ENCODE measurements at places on chromosomes 1 and 21.

DNA sequence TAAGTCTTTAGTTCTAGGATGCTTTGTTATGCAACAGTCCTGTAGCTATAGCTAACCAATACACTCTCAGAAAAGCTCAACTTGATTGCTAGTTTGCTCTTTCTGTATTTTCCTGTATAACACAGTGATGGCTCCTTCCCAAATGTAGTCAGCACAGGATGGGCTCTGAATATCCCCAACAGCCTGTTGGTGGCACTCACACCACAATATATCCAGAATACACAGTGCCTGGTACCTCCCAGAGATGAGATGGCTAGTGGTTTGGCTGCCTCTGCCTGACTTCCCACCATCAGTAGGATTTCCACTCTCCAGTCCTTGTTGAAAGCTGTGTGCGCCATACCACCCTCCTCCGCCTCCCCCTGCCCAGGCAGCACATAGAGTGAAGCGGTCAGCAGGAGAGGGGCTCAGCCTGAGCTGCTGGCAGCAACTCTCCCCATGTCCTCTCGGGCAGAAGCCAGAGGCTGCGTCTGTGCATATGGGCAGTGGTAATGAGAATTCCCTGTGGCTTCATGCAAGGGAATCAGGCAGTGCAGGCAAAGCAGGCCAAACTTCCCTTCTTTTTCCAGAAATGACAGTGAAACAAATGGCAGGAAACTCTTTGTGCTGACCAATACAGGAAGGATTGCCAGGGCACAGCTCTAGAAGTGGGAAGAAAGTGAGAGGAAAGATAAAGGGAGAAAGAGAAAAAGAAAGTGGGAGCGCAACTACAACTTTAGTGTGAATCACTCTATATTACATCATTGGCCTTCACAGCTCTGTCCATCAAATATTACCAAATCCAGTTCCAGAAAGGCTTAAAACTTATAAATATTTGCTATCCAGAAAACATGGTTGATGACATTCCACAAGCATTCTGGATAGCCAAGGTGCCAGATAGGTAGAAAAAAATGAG lies 49.7 kb downstream of the LMX1A start:
- DNase-seq: no peak

- no peak for DNase-seq
Measured at GRCh38 chr1:67741121-67741520, 56.1 kb downstream of the GADD45A start.

- no peak for DNase-seq
Measured at GRCh38 chr1:27267153-27267552, 32.7 kb downstream of the WDTC1 start.

GRCh38 chr1:33186936-33187335 lies 5.1 kb upstream of the TRIM62 start:
- no peak for DNase-seq

DNA sequence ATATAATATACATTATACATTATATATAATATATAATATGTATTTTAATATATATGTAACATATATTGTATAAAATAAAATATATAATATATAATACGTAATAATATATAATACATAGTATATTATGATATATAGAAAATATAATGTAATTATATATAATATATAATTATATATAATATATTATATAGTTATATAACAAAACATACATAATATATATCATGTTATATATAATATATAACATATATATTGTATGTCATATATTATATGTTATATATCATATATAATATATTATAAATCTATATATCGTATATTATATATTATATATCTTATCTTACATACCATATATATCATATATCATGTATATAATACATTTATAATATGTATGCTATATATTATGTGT lies 248.2 kb upstream of the TPTE start:
- DNase-seq: no peak

- peak; percentile 50 for DNase-seq
Measured at GRCh38 chr1:155976062-155976912, 2.1 kb downstream of the ARHGEF2 start.

- no peak for DNase-seq
Measured at GRCh38 chr1:6014130-6014999, 22.1 kb upstream of the NPHP4 start.

DNA sequence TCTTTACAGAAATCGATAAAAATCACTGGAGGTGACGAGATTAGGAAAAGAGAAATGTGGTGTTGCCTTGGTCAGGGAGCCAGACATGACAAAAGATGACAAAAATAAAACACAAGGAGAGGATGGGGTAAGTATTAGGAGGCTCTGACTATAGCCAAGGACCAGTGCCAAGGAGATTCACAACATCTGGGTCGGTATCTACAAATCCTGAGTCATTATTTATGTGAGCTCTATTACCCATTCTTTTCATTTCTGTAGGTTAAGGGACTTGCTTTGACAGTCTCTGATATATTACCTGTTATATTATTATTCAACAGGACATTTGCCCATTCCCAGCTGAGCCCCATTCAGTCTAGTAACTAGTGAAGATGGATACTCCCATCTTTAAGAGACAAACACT lies 120.8 kb downstream of the TYW3 start:
- DNase-seq: no peak

GRCh38 chr1:81542196-81542595 lies 258.5 kb upstream of the ADGRL2 start:
- DNase-seq: no peak

GRCh38 chr1:85734931-85735330 lies 26.7 kb upstream of the ZNHIT6 start:
- no peak for DNase-seq

GRCh38 chr1:182476625-182477024 lies 26.7 kb downstream of the RGSL1 start:
- no peak for DNase-seq

GRCh38 chr1:39170731-39171667 lies 33.5 kb upstream of the MACF1 start:
- no peak for DNase-seq

DNA sequence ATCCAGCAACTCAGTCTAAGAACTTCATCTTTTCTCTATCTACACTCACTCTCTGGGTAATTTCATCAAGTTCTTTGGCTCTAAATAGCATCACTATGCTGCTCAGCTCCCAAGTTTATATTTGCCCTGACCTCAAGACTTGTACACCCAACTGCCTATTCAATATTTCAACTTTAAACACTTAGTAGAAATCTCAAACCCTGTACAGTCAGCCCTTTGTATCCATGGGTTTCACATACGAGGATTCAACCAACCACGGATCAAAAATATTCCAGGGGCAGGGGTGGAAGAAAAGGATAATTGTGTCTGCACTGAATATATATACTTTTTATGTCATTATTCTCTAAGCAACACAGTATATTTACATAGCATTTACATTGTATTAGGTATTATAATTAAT lies 13.9 kb downstream of the ASH1L start:
- DNase-seq: no peak

GRCh38 chr1:167161242-167161641 lies 59.4 kb upstream of the POU2F1 start:
- no peak for DNase-seq

- no peak for DNase-seq
Measured at GRCh38 chr1:6111571-6111970, 65.9 kb downstream of the KCNAB2 start.

DNA sequence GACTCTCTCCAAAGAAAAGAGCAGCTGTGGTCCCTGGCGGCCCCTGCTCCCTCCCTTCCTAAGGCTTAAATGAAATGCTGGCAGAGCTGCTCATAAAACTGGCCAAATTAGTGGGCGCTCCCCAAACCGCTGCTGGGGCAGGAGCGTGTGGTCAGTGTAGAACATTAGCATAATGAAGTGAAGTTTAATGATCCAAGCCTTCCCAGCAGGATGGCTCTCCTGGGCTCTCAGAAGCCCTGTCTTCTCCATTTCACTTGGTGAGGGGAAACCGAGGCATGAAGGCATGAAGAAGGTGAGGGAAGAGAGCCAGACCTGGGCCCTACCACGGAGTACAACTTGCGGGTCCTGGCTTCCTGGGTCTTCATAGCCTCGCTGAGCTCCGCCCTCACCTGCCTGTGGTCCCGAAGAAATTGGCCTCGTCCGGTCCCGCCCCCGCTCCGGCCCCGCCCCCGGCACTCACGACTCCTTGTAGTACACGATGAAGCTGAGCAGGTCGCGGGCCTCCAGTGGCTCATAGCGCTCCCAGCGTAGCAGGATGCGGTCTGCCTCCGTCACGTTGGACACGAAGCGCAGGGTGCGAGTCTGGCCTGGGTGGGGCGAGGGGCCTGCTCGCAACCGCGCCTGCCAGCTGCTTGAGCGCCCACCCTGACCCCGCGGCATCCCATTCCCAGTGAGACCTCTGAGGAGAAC lies 10.3 kb downstream of the INSRR start:
- no peak for DNase-seq

- no peak for DNase-seq
Measured at GRCh38 chr1:247079141-247079874, 697 bp upstream of the ZNF670 start.

DNA sequence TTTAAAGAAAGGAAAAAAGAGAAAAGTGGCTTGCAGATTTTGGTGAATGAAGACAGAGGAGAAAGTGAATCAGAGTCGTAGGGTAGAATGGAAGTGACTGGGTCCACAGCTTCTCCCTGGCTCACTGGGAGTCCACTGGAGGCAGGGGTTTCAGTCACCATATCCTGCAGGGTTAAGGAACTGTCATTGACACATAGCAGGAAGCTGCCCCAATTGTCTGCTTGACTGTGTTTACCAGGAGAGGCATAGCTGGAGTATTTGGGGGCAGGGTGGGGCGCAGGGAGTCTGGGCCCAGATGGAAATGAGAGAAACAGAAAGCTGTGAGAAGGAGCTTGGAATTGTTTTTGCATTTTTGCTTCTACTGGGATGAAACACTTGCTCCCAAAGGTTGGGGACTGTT lies 228.8 kb upstream of the CSF3R start:
- no peak for DNase-seq

- no peak for DNase-seq
Measured at GRCh38 chr21:43719748-43720538, 1.0 kb downstream of the PDXK start.

- DNase-seq: no peak
Measured at GRCh38 chr1:58779801-58780382, 4.0 kb downstream of the JUN start.

DNA sequence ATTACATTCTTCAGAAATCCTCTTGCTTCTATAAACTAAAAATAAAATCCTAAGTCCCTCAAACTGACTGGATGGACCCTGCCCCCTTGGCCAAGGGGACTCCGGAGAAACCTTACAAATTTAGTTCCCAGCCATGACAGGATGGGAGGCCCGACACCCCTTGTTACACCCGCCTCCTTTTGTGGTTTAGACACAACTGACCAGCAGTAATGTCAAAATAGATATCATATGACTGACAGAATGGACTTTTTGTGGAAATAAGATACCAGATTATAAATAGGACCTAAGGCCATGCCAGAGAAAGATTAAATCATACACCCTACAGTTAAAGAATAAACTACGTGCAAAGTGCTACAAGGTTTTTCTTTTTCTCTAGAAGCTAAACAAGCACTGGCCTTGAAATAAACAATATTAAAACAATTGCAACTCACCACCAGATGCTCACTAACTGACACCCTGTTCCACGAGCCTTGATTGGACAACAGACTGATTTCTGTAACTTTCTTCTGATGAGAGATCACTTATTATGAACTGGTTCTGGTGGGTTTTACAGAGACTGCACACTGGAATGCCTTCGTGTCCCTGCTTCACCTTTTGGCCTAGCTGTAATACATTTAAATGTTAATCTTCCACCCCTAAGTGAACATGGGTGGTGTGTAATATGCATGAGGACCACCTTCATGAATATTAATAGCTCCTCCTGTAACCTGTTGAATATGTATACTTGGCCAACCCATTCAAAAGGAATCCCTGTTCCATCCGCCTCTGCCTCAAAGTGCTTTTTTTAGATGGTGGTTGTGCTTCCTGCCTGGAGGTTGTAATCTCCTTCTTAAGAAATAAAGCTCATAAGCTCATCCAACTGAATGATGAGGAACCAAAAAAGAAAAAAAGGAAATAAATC lies 99.6 kb downstream of the ODF2L start:
- DNase-seq: no peak

DNA sequence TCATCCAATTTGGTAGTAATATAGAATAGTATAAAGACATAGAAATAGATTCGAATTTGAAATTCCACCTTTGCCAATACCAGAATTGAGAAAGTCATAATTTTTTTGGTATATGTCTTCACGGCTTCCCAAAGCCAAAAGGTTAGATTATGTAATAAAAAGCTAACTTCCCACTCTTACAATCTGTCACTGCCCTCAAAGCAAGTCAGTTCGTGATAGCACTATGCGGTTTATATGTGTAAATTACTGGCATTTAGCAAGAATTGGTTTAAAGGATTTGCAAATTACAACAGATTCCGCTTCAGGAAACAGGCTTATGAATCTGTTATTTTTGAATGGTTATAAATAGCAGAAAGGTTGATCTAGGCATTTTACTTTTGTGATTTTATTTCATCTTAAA lies 679.4 kb upstream of the ADGRL2 start:
- no peak for DNase-seq

DNA sequence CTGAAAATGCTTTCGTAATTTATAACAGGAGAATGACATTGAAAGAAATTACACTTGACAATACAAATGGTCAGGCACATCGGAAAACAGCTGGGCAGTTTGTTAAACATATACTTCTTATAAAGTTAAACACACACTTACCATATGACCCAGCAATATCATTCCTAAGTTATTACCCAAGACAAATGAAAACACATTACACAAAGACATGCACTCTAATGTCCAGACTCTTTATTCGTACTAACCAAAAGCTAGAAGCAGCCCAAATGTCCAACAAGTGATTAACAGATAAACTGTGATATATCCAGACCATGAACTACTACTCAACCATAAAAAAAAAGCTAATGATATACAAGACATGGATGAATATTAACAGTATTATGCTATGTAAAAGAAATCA lies 8.5 kb downstream of the AKT3 start:
- DNase-seq: no peak

DNA sequence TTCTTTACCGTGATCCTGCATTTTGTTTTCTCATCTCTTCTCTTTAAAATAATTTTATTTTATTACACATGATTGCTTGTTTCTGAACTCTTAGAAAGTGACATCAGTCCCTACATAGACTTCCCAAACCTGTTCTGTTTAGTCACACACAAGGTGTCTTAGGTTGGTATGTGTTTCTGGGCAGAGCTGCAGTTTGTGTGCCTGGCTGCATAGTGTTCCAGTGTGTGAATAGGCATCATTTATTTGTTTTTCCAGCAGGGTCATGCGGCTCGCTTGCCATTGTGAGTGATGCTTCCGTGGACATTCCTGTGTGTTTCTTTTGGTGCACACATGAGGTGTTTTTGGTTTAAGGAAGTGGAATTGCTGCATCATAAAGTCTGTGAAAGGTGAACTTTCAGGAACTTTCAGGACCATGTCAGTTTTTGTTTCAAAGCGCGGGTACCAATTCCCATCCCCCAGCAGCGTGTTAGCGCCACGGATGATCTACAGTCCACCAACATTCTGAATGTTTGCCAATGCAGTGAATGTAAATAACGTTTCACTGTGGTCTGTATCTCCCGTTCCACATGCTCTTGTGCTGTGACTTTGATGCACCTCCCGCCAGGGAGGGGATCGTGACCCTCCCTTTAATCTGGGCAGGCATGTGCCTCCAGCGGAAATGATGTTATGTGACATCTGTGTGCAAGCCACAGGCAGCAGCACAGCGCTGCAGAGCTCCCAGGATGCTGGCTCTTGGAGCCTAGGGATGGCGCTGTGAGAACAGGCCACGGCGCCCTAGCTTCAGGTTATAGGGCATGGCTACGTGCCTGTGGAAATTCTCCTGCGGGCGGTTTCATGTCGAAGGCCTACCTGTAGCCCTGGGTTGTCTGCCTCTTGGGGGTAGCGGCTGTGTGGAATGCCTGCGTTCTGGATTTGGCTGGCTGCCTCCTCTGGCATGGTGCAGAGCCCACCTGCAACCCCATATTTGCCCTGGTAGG lies 144.6 kb upstream of the COL6A1 start:
- no peak for DNase-seq

GRCh38 chr1:204837440-204838084 lies 33.1 kb upstream of the NFASC start:
- DNase-seq: no peak

Measured in stimulated activated CD4-positive, alpha-beta T cell treated with anti-CD3 and anti-CD28 coated beads, Interleukin-15, amount 100 ng/mL, for 1 hour (primary cell).